ENCODE measurements at places on chromosomes 2 and 18.

- DNase-seq = no peak
Observed at GRCh38 chr2:158695305-158695704, 99.8 kb upstream of the DAPL1 start.

GRCh38 chr2:84971510-84972206 is 697 bp downstream of the KCMF1 start:
- peak; percentile 64 for DNase-seq

- DNase-seq = no peak
Observed at GRCh38 chr2:104658904-104659591, 194.9 kb upstream of the POU3F3 start.

- no peak for DNase-seq
Observed at GRCh38 chr2:212607080-212607479, 68.5 kb upstream of the ERBB4 start.

DNA sequence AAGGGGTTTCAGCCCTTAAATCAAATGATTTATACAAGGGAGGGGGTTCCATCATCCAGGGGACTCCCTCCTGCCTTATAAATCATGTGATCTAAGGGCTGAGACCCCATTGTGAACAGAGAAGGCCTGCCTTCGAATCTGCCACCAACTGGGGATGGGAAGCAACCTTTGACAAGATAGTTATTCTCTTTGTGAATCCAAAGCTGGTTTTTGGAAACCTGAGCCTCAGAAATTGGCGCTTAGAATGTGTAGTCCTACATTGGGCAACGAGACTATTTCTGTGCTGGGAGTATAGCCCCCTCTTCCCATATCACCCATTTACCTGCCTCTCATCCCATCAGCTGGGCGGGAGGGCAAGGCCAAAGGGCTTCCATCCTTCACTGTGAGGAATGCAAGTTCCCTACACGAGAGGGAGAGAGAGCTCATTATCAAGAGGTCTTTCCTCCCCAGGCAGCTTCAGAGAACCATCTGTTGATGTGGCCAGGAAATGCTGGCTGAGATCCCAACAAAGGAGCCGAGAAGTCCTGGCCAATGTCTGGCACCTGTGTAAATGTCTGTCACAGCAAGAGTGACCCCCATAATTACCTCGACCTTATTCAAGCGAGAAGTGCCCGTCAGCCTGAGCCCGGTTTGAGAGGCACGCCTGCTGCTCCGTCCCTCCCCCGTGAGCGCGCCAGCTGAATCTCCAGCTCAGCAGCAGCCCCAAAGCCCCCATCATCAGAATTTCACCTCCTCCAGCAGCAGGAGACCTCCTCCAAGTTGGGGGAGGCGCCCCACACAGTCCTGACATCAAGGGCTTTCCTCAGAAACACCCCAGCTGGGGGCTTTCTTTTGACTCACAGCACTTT is 48.4 kb upstream of the APCDD1 start:
- no peak for DNase-seq

GRCh38 chr2:100292022-100292580 is 30.2 kb downstream of the LONRF2 start:
- DNase-seq = peak; percentile 4

DNA sequence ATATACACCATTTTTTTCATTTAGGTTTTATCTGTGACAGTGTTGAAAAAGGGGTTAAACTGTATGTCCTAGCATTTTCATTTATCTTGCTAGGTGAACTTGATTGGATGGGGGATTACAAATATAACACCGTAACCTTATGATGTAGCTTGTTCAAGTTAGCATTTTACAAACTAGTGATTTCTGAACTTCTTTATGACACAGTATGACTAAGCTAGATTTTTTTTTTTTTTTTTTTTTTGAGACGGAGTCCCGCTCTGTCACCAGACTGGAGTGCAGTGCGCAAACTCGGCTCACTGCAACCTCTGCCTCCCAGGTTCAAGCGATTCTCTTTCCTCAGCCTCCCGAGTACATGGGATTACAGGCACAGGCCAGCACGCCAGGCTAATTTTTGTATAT is 47.1 kb downstream of the KCMF1 start:
- no peak for DNase-seq

GRCh38 chr2:66442516-66443185 is 7.7 kb downstream of the MEIS1 start:
- DNase-seq = no peak

- DNase-seq = no peak
Observed at GRCh38 chr2:3159782-3160545, 217.7 kb downstream of the EIPR1 start.

- DNase-seq = no peak
Observed at GRCh38 chr2:10913501-10914271, 2.0 kb downstream of the KCNF1 start.

DNA sequence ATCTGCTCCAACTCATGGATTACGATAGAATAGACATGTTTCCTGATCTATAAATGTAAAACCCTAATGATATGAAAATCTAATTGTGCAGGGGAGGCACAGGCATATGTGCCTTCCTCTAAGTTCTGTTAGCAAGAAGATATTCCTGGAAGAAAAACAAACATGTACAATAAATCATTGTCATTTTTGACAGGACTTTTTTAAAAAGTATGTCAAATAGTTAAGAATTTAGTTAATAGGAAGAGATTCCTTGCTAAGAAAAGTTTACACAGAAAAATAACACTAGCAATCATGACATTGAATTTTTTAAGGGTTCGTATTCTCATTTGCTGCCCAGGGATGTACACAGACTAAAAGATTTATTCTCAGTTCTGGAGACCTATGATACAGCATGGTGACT is 15.3 kb upstream of the CREB1 start:
- no peak for DNase-seq

- DNase-seq = no peak
Observed at GRCh38 chr2:187011206-187011832, 162.3 kb upstream of the ZSWIM2 start.

DNA sequence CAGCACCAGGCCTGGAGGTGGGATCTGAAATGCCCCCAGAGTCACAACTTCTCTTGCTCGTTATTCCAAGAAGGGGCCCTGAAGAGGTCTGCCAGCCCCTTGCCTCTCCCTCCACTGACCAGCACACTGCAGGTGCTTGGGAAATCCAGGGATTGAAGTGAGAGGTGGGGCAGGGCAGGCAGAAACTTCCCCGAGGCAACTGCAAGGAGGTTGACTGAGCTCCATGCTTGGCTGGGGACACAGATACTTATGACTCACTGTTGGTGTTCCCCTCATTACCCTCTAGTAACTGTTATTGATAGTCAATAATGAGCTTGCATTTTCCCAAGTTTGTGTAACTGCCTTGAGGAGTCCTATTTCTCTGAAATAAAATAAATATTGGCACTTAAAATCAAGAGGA is 47.5 kb downstream of the MARCO start:
- no peak for DNase-seq

DNA sequence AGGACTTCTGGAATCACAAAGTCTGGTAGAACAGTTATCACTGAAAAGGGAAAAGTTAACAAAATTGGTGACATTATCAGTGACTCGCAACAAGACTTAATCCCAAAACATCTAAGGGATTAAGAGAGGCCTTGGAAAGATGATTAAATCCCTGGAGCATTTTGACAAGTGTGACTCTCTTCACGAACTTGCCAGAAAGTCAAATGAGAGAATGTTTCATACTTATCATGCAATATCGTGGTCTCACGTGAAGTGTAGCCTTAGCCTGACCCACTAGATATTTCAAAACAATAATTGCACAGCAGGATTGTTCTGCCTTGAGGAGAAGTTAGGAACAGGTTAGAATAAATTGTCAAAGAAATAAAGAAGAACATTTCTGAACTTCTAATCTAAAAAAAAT is 104.5 kb downstream of the COL6A3 start:
- no peak for DNase-seq

GRCh38 chr18:12043811-12044210 is 49.8 kb upstream of the ANKRD62 start:
- DNase-seq = no peak

- no peak for DNase-seq
Observed at GRCh38 chr18:12886498-12887126, 2.6 kb upstream of the PTPN2 start.

GRCh38 chr18:34913837-34914661 is 127.2 kb upstream of the MAPRE2 start:
- DNase-seq = no peak

GRCh38 chr2:188865681-188866080 is 108.5 kb upstream of the COL3A1 start:
- no peak for DNase-seq

GRCh38 chr2:82656420-82656819 is 1802.7 kb downstream of the SUCLG1 start:
- DNase-seq = no peak

GRCh38 chr18:63844254-63844653 is 43.3 kb upstream of the SERPINB2 start:
- no peak for DNase-seq

- DNase-seq = no peak
Observed at GRCh38 chr2:30398084-30398873, 48.8 kb upstream of the LCLAT1 start.

GRCh38 chr18:48074929-48075706 is 144.7 kb upstream of the SMAD2 start:
- no peak for DNase-seq

DNA sequence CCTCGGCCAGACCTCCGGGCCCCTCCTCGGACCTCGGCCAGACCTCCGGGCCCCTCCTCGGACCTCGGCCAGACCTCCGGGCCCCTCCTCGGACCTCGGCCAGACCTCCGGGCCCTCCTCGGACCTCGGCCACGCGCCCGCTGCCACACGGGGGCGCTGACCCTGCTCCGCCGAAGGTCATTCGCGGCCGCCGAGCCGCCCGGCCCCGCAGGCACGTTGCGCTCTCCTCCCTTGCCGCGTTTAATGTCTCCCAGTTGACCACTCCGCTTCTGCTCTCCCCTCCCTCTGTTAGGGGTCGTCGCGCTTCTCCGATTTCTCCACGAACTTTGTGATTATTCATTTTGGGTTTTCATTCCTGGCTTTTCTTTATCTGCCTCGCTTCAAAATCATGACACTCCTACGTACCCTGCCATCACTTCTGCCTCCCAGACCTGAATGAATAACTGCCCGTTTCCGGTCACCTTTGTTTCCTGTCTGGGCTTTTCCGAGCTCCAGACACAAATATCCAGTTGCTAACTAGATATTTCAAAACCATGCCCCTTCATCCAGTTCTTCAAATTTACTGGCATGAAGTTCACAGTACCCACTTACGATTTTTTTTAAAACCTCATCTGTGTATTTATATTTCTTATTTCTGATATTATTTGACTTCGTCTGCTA is 14.8 kb upstream of the COLEC12 start:
- no peak for DNase-seq

GRCh38 chr2:96934831-96935540 is 51.4 kb downstream of the FAM178B start:
- DNase-seq = no peak

DNA sequence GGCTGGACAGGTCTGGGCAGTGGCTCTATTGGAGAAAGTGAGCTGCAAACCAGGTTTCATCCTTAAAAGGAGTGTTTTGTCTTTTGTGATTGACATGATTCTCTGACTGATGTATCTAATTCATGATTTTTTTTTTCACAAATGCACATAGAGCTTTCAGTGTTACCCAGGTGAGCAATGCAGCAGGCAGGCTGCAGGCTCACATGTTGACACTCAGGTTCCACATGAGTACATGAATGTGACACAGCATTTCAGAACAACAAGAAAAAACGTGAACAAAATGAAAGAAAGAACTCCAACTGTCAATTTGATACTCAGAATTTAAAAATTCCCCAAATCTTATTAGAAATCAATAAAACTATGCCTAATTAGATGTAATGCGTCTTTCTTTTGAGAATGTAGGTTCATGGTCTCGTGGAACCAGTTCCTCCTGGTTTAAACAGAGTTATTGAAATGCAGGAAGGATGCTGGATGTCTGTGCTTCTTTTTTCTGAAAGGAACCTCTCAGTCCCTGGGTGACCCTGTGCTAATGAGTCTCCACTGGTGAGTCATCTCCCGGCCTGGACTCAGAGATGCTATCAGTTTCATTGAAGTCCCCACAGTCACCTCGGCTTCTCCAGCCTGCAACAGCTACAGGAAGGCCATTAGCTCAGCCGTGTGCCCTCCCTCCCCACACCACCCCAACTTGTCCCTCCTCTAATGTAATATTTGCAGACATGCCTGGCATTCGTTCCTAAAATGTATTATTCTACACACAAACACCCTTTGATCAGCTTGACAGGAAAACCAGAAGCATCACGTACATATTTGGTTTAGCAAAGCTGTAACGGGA is 430.4 kb downstream of the LPIN1 start:
- DNase-seq = no peak

GRCh38 chr2:241270531-241270930 is 44.9 kb downstream of the HDLBP start:
- DNase-seq = no peak

- no peak for DNase-seq
Observed at GRCh38 chr18:55323051-55323994, 264.7 kb downstream of the TCF4 start.

- DNase-seq = no peak
Observed at GRCh38 chr2:98713332-98714015, 17.5 kb downstream of the MGAT4A start.

- DNase-seq = no peak
Observed at GRCh38 chr18:41703744-41704530, 251.1 kb upstream of the PIK3C3 start.

- DNase-seq = no peak
Observed at GRCh38 chr2:119224391-119225104, 914 bp downstream of the STEAP3 start.

DNA sequence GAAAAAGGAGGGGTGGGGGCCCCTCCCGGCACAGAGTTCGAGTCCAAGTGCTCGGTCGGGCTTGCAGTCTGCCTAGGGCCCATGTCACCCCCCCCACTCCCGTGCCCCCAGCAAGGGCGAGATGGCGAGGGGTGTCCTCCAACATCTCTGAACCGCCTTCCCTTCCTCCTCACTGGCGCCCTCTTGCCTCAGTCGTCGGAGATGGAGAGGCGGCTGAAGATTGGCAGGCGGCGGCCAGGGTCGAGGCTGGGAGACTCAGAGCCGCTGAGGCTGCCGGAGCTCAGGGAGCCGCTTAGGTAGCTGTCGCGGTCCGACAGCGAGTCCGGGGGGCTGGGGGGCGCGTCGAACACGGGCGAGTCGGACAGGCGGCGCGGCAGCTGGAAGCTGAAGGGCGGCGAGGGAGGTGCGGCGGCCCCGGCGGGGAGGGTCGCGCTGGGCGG is 2.3 kb downstream of the ZFP36L2 start:
- peak; percentile 65 for DNase-seq

- no peak for DNase-seq
Observed at GRCh38 chr2:236180076-236180816, 12.1 kb upstream of the GBX2 start.
